ENCODE measurements at places on chromosomes 7 and 10.
A peak's percentile ranks its signal among the peaks of the same experiment; 100 is the strongest.

GRCh38 chr7:116981939-116982338, 28.6 kb downstream of the ST7 start:
- no peak for DNase-seq

DNA sequence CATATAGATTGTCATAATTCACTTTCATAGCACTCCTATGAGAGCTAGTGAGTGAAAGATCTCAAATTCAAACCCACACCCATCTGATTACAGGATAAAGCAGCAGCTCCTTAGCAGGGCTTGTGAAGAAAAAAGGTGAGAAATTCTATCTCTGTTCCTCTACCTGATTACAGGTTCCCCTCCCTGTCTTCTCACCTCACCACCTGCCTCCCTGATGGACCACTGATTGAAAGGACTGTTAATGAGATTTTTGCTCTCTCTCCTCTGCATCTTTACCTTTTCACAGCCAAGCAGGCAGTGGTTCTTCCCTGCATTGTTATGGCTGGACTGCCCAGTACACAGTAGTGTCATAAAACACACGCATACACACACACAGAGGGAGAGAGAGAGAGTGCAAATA, 228.5 kb downstream of the MTERF1 start:
- no peak for DNase-seq

DNA sequence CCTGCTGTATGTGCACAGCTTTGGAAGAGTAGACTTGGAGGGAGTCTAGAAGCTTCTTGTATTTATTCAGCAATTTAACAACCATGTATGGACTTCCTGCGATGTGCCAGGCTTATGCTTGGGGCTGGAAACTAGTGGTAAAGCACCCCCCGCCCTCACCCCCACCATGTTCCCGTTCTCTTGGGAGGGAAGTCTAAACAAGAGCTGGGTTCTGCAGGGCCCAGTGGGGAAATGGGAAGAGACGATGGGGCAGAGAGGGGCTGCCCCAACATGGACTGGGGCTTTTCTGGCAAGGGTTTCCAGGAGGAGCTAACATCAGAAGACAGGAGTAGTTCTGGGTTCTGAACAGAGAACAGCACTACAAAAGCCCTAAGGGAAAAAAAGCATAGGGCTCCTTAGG, 8.0 kb downstream of the RASSF4 start:
- DNase-seq = no peak

- no peak for DNase-seq
Measured at GRCh38 chr10:11824376-11824775, 1.2 kb downstream of the PROSER2 start.

DNA sequence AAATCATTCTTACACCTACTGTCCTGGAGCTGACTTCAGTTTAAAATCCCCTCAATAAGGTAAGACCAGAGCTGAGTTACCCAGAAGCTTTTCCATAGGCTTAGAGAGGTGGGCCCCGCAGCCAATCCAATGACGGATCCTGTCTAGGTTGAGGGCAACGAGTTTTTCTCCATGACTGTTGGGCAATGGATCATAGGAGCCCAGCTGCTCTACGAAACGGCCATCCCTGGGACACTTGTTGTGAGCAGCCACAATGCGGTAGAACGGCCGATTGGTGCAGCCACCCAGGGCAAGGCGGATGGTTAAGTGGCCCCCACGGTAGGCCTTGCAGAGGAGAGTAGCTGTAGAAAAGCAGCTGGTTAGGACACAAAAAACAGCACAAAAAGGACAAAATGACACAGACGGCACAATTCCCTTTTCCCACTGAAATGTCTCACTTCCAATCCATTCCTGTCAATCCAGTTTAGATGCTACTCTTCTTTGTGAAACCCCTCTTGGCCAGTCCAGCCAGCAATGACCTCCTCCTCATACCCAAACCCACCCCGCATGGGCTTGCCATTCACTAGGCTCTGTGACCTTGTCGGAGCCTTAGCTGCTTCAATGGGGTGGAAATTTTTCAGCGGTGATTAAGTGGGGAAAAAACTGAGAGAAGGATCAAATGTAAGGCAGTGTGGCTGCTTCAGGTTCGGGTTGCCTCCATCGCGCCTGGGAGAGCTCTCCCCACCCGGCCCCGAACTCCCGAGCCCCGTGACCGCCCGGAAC, 580 bp downstream of the MRPS16 start:
- no peak for DNase-seq

DNA sequence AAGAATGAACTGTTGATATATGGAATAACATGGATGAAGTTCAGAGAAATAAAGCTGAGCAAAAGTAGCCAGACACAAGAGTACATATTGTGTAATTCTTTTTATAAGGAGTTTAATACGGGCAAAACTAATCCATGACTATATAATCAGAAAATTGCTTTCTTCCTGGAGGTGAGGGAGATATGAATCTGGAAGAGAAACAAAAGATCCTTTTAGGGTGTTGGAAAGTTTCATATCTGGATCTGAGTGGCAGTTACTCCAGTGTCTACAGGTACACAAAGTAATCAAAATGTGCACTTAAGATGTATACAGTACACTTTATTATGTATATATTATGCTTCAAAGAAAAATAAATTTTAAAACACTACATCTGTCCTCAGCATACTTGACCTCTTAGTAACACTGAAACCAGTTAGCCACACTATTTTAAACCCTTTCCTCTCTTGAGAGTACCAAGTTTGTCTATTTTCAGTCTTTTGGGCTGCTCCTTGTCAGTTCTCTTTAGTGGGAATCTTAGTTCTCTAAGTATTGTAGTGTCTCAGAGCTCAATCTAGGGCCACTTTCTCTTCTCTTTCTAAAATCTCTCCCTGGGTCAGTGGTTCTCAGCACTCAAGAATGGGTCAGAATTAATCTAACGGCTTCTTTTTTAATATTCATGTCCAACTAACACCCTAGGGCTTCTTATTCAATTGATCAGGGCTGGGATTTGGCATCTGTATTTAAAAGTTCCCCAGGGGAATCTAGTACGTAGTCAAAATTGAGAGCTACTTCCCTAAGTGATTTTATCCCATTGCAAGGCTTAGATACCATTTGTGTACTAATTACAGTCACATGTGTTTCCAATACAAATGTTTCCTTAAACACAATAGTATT, 4.3 kb upstream of the LIPF start:
- DNase-seq = no peak

- no peak for DNase-seq
Measured at GRCh38 chr10:60009710-60010383, 103.5 kb upstream of the CCDC6 start.

DNA sequence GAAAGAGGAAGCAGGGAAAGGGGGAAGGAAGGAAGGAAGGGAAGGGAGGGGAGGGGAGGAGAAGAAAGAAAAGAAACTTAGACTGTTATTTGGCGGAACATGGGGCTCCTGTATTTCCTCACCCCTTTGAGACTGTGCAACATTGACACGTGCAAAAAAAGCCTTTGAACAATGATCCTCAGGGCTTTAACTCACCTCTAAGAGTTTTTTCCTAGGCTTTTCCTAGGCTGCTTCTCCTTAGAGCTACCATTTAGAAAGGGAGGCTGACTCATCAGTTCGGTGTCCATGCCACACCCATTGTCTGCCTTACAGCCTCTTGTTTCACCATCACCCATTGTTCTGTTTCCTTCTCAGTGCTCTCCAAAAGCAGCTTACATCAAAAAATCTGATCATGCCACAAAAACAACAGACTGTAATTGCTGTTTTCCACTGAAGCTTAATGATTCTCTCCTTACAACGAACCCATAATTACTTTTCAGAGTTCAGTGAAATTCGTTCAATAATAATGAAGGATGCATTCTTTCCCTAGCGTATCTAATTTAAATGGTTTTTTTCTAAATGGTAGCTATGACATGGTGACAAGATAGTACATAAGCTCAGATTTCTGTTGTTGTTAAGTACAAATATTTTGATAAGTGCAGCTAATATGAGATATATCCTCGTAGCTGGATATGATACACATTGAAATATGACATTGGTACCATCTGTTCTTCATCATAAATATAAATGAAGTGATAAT, 90.8 kb downstream of the PRLHR start:
- peak; percentile 79 for DNase-seq

DNA sequence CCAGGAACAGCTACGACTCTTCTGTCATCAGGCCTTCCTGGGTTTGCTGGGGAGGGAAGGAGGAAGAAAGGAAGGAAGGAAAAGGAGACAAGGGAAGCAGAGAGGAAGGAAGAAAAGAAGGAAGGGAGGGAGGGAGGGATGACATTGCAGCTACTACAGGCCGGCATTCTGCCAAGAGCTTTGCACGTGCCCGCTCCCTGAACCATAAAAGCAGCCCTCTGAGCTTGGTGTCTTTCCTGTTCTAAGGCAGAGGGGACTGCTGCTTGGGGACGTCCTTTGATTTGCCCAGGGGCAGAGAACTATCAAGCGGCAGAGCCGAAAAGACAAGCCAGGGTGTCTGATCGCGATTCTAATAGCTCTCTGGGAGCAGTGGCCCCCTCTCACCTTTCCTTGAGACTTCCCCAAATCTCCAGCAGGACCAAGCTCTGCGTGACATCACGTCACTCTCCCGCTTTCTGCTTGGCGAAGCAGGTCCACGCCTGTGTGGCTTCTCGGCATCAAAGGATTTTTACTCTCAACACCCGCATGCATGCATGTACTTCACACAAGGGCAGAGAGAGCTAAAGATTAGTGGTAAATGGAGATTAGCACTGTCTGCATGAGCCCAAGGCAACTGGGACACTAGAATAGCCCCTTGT, 167.8 kb upstream of the AUTS2 start:
- peak; percentile 53 for DNase-seq

- peak; percentile 69 for DNase-seq
Measured at GRCh38 chr7:100801833-100802568, 25.3 kb downstream of the EPHB4 start.
